ENCODE measurements at places on chromosomes 12 and 14. TPM values are rescaled to one million over a fixed set of nuclear protein-coding genes. Genes with fewer than 3 reads are reported as not detected.

DNA sequence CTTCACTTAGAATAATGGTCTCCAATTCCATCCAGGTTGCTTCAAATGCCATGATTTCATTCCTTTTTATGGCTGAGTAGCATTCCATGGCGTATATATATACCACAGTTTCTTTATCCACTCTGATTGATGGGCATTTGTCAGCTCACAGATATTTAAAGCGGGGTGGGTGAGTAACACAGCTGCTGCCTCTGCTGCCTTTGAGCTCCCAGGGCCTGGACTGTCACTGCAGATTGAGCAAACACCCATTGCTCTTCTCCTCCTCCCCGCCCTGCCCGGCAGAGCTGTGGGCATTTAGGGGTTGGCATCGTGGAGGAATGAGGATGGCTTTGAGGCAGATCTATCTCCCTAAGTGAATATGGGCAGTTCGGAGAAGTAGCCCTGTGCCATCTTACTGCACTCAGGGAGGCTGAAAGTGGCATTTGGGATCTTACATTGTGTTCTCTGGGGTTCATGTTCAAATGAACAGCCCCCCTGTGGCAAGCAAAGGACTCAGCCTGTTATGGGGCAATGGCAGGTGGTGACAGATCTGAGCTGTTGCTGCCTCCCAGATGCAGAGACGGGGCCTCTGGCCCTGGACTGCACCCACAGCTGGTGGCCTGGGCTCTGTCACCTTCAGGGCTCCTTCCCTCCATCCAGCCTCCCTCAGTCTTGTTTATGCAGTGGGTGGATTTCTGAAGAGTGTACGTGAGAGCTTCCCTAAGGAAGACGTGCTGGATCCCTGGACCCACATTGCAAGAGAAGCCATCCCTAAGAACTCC is 4.9 kb downstream of the RFLNA start:
- no peaks in the 10 kb centered on the region for H3K36me3 ChIP-seq
- no peak overlapping the region for H3K27ac ChIP-seq
- no peaks in the 10 kb centered on the region for H3K4me1 ChIP-seq
- DNase-seq: no peak
- no peak overlapping the region for H3K4me3 ChIP-seq

DNA sequence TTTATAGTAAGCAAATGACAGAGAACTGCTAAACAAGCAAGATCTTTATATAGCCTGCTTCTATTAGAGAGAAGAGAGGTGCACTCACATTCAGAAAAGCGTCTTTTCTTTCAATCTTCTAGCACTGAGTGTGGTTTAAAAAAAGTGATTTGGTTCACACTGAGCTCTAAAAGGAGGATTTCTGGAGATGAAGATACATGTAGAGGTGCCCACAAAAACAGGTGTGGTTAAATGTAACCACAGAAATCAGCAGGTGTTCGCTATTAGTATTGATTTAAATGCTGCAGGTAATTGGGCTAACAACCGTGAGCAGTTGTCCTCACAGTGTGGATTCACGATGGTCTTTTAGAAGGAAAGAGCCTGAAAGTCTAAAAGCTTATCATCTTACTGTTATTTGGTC is 10.7 kb downstream of the PKP2 start:
- no peaks in the 10 kb centered on the region for H3K36me3 ChIP-seq
- H3K27ac ChIP-seq: no peak overlapping the region
- no peaks in the 10 kb centered on the region for H3K4me1 ChIP-seq
- DNase-seq: no peak
- peaks cover 11% of the 10 kb centered on the region for H3K27me3 ChIP-seq

DNA sequence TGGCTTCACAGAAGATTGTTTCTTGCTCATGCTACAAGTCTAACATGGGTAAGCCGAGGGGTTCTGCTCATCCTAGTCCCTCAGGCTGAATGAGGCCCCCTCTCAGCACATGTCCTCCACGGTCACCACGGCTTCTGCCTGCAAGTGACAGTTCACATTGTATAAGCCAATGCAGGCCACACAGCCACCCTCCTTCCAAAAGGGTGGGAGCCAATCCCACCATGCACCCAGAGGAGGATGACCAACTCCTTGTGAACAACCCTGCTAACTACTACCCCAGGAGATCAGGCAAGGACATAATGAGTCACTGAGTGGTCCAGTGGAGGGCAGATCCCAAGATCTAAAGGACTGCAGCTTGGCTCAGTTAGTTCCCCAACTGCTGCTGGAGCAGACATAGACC is 6.1 kb downstream of the SPRING1 start:
- peaks cover 34% of the 10 kb centered on the region for H3K4me1 ChIP-seq
- peaks cover 9% of the 10 kb centered on the region for H3K36me3 ChIP-seq
- no peak for DNase-seq
- H3K4me3 ChIP-seq: no peak overlapping the region
- no peak overlapping the region for H3K27ac ChIP-seq

DNA sequence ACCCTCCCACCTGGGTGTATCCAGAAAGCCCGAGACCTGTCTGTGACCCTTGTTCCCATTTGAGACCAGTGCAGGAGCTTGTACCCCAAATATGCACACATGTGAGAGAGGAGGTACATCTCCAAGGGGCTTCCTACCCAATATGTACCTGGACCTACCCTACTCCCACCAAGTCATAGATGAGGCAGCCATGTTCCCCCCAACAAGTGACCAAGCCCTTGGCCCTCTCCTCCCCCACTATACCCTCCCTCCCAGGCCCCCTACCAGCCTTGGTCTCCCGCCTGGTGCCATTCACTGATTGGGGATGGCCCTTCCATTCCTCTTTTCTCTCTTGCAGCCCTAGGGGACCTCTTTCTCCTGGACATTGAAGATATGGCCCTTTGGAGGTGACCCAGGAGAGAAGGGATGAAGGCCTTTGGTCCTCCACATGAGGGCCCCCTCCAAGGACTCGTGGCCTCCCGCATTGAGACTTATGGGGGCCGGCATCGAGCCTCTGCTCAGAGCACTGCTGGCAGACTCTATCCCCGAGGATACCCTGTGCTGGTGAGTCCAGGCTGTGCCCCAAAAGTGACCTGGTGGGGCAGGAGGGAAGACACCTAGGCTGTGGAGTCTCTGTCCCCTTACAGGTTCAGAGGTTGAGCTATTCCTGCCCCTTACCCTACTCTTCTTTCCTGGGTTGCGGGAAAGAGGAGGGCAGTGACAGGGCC is 1.5 kb downstream of the PLEKHG6 start:
- H3K27ac ChIP-seq: no peak overlapping the region
- peaks cover 7% of the 10 kb centered on the region for H3K27me3 ChIP-seq
- peaks cover 10% of the 10 kb centered on the region for H3K4me1 ChIP-seq

DNA sequence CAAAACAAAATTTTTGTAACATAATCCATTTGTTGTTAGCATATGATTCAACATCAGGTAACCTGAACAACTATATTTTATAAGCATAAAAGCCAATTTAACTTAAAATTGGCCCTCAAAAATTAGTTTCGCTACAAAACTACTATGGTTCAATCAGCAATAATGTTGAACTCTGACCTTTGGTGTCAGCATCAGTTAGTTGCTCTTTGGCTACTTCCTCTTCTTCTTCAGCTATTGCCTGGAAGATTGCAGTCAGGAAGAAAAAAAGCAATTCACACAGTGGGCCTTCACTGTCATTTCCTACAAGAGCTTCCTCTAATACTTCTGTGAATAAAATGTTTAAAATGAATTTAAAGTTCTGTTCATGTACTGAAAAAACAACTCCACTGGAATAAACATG is 78.2 kb upstream of the CFL2 start:
- H3K4me3 ChIP-seq: no peak overlapping the region
- no peak for DNase-seq
- peaks cover 11% of the 10 kb centered on the region for H3K36me3 ChIP-seq
- H3K4me1 ChIP-seq: no peaks in the 10 kb centered on the region
- no peaks in the 10 kb centered on the region for H3K27me3 ChIP-seq

DNA sequence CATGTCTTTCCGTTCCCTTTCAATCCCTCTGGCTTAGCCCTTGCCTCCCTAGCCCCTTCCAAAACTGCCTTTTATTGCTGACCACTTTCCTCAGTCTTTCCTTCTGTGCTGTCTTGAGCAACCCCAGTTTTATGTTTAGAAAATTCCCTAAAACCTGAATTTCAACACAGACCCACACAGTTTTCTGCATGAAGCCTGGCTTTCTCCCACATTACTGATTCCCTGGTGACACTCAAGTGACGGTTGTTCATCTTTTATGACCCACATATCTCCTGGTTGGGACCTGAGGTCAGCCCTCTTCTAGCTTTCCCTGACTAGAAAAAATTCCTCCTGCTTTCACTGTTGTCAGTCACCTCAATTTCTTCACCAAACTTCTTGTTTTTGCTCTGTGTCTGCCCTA is 21.0 kb downstream of the FGD4 start:
- H3K4me1 ChIP-seq: no peaks in the 10 kb centered on the region
- H3K36me3 ChIP-seq: no peaks in the 10 kb centered on the region
- H3K27me3 ChIP-seq: peaks cover 6% of the 10 kb centered on the region

DNA sequence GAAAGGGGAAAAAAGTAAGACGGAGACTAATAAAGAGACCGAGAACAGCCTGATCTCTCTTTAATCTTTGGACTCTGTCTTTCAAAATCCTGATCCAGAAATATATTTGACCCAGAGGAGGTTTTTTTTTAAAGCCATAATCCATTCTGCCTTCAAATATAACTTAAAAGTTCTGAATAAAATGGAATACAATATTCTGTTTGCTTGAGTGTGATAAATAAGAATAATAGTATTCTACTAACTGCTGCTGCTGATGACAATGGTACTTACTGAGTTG is 1196.0 kb downstream of the GALC start:
- H3K4me1 ChIP-seq: no peaks in the 10 kb centered on the region
- no peak overlapping the region for H3K27ac ChIP-seq
- no peak overlapping the region for H3K4me3 ChIP-seq

- H3K36me3 ChIP-seq: no peaks in the 10 kb centered on the region
- no peaks in the 10 kb centered on the region for H3K4me1 ChIP-seq
- no peak overlapping the region for H3K27ac ChIP-seq
- no peaks in the 10 kb centered on the region for H3K27me3 ChIP-seq
- H3K4me3 ChIP-seq: no peak overlapping the region
Measured at GRCh38 chr14:90842726-90843125, 26.5 kb upstream of the TTC7B start.

ANO4 gene
- total RNA-seq: not detected

TTC9 gene
- 10.9 TPM for total RNA-seq

SSPN gene
- total RNA-seq: not detected

PMEL gene
- 1.00 TPM for total RNA-seq

All from activated T-cell treated with anti-CD3 and anti-CD28 coated beads, Interleukin-2, amount 50 U/mL, for 72 hours (primary cell).